Dorsolateral prefrontal cortex (tissue), 122 donors: ENCODE measurements at places on chromosomes 11 and 22.

DNA sequence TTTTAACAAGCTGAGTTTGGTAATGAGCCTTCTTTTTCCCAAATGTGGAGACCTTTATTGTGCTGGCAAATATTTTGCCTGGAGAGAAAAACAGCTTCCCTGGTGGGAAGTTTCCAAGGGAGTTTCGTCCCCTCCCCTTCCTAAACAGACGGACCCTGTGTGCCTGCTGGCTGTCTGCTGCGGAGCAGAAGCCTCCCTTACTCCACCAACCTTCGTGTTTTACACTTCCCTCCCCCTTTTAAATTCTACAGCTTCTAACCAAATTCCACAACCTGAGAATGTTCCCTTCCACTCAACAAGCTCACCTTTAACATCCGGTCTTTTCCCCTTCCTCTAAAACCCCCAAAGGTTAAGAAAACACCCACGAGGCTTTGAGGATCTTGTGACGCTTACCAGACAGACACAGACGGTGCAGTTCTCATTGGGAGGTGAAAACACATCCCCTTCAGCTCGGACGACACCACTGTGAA lies 17.1 kb downstream of the VWCE start:
- DNase-seq, result no peak

GRCh38 chr11:57763568-57763967 lies 2.0 kb downstream of the CTNND1 start:
- no peak for DNase-seq

DNA sequence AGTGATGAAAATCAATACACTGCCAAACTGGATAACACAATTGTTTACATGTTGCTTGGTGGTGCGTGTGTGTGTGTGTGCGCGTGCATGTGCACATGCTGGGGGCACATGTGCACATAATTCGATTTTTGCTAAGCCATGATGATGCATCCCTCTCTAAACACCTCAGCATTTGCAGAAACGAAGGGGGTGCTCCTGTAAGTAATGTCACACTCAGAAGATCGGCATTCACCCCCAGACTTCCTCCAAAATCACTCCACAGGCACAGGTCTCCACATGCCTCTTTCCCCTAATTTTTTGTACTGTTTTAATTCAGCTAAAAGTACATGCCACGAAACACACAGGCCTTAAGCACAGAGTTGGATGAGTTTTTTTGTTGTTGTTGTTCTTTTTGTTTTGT lies 341.5 kb downstream of the SHANK2 start:
- DNase-seq, result no peak

GRCh38 chr11:11401960-11402535 lies 49.0 kb upstream of the CSNK2A3 start:
- no peak for DNase-seq

DNA sequence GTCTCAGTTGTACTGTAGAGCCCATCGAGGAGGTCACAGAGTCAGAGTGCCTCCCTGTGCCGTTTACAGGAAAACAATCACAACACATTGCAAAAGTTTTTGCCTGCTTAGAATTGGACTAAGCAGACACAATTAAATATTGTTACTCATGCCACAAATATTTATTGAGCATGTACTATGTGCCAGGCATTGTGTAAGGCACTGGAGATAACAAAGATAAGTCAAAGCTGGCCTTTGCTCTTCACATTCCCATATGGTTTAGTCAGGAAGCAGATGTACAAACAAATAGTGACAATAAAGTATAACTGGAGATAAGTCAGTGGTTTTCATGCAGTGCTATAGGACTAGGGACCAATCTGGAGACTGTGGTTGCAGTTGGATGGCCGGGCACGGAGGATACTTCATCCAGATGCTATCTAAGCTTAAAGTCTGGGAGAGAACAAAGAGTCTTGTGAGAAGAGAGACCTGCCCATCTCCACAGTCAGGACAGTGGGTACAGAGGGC lies 550.7 kb downstream of the INSC start:
- DNase-seq, result no peak

DNA sequence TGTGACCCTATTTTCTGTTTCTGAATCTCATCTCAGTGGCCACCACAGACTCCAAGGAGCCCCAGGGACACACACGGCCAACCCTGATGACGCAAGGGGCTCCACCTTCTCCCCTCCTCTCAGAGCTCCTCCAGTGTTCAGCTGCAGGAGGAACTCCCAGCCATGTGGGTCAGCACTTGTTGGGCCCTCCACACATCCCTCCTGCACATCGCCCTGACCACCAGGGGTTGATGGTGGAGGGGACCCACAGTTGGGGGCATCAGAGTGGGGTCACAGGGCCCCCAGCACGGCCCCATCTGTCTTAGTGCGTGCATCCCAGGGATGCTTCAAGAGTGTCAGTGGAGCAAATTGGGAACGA lies 499.6 kb downstream of the BRD1 start:
- no peak for DNase-seq

GRCh38 chr11:34427186-34427805 lies 11.4 kb upstream of the CAT start:
- no peak for DNase-seq

GRCh38 chr11:120021978-120022377 lies 115.9 kb downstream of the TRIM29 start:
- DNase-seq, result no peak

DNA sequence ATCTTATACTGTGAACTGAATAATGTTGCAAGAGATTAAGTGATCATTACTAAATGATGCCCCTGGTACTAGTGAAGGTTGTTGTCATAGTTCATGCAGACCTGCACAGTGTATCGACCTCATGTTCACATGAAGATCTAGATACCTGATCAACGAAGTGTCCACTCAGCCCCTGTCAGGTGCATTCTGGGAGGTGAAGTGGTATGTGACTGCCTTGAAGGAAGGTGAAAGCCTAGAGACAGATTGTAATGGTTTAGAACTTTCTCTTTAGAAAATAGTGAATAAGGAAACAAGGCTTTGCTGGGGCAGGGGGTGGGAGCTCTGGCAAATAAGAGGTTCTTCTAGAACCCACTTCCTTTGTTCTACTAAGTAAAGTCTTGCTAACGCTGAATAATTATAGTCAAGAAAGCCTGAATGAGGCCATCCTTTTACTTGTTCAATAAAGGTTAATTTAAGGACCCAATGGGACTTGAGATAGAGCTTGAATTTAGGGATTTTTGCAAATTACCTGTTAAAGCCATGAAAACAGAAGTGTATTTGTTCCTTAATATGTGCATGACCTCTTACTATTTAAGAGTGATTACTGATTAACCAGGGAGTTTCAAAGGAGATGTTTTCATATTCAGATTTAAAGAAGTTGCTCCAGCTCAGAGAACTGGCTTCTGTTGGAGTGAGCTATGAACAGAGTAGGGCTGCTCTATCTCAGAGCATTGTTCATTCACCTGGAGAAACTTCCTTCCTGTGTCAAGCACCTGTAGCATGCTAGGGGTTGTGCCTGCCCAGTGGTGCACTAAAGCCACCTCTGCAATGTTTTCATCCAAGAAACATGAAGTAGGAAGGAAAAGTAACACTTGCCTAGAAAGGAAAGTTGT lies 45.3 kb downstream of the C22orf31 start:
- no peak for DNase-seq

GRCh38 chr11:119441898-119442243 lies 18.9 kb upstream of the THY1 start:
- no peak for DNase-seq

DNA sequence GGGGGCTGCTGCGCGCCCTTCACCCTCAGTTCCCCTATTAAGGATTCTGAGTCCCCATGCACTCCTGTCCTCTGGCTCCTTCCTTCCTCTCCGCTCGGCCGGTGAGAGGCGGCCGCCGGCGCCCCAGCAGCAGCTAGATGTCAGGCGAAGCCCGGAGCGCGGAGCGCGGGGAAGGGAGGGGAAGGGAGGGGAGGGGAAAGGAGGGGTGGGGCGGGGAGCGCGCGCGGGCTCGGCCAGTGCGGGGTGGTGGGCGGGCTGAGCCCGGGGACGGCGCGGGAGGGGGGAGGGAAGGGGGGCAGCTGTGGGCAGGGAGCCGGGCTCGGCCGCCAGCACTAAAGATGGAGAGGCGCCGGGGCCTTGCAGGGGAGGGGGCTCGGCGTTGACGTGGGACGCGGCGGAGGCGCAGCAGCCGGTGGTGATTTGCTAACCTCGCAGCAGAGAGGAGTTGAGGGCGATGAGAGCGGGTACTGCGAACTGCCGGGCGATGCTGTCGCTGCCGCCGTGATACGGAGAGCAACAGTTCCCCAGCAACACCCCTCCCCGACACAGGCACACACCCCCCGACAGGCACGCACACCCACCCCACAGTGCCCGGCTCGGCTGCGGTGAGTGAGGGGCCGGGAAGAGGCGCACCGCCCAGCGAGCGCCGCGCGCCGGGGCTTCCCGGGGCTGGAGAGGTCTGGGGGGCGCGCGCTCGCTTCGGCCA lies at the start of gene ZBTB16:
TSS of gene ZBTB16 (plus strand) at position 434 of the 706 bp plus-strand sequence. CDS start 3,590 bp downstream, outside the sequence.
- DNase-seq, result peak; percentile 93

DNA sequence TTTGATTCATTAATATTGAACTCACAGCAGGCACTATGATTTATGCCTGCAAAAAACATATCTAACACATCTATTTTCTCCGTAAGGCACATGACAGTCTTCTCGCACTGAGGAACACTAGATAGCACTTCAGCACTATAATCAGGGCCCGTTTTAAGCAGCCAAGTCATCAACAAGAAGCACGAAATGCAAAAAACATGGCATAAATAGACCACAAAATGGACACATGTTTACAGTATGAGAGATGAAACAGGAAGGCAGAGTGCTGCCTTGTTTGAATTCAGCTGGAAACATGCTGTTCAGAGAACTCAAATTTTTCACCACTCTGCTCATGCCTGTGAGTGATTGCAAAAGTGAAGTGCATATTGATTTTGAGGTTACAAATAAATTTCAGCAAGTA lies 205.8 kb upstream of the PDGFD start:
- DNase-seq, result no peak

DNA sequence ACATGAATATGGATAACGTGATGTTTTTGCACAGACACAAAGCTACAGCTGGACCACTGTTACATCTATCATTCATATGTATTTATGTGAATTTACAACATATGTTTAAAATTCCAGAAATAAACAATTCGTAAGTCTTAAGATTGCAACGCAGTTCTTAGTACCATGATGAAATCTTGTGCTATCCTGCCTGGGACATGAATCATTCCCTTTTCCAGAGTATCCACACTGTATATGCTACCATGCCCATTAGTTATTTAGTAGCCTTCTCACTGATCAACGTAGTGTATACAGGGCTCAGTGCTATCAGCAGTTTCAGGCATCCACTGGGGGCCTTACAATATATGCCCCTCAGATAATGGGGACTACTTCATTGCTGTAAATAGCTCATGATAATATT lies 4.3 kb downstream of the ATL3 start:
- no peak for DNase-seq

GRCh38 chr11:69085490-69086095 lies 36.9 kb downstream of the TPCN2 start:
- DNase-seq, result no peak

DNA sequence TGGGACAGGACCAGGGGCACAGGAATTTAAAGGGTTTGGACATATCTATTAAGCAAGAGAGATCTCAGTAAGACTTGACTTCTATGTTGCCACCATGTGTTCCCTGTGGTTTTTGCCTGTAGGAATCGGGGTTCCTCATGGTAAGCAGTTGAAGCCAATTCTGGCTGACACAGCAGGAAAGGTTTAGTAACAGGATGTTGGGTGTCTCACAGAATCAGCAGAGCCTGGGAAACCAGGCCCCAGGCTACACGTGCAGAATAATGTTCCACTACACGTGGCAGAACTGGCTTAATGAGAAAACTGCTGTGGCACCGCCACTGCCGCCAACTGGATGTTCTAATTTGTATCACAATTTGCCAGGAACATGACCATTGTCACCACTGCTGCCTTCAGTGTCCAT lies 264.6 kb upstream of the PLET1 start:
- DNase-seq, result no peak

GRCh38 chr22:45867118-45867905 lies 109.7 kb downstream of the WNT7B start:
- no peak for DNase-seq

GRCh38 chr11:78514922-78515502 lies 59.7 kb downstream of the NARS2 start:
- DNase-seq, result no peak
